ENCODE measurements at places on chromosomes 12 and 14. TPM values are rescaled to one million over a fixed set of nuclear protein-coding genes. Genes with fewer than 3 reads are reported as not detected.

The PLEK2 gene
- total RNA-seq: not detected

DNA sequence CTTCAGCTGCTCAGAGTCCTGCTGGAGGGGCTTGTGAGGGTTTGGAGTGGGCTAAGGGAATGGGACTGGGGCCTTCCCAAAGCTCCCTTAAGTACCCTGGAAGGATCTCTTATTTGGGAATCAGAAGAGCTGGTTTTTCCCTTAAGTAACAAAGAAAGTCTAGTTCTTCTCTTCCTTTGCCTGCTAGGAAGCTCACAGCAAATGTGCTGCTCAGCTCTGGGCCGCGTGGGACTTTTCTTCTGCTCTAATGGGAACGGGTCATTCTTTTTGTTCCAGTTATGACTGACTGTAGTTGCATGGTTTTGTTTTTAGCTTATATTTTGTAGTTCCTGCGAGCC, 6.0 kb downstream of the KIF26A start:
- no peak overlapping the region for H3K27ac ChIP-seq
- H3K27me3 ChIP-seq: no peaks in the 10 kb centered on the region
- H3K36me3 ChIP-seq: no peaks in the 10 kb centered on the region
- peaks cover 41% of the 10 kb centered on the region for H3K4me1 ChIP-seq

DNA sequence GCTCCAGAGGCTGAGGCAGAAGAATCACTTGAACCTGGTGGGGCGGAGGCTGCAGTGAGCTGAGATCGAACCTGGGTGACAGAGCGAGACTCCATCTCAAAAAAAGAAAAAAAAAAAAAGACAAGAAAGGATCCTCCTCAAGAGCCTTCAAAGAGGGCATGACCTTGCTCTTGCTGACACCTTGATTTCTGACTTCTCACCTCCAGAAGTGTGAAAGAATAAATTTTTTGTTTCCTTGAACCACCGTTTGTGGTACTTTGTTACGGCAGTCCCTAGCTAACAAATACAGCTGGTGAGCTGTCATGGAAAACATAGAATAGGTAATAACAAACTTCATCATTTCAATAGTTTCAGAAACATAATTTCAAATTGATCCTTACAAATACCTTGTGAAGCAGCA, 1.9 kb upstream of the ACTR10 start:
- no peak overlapping the region for H3K4me3 ChIP-seq
- no peak overlapping the region for H3K27ac ChIP-seq
- no peak for DNase-seq
- no peaks in the 10 kb centered on the region for H3K27me3 ChIP-seq

GRCh38 chr12:41606468-41607445, 418.6 kb downstream of the PDZRN4 start:
- no peak for DNase-seq
- no peak overlapping the region for H3K4me3 ChIP-seq
- no peak overlapping the region for H3K27ac ChIP-seq
- H3K4me1 ChIP-seq: peaks cover 30% of the 10 kb centered on the region
- no peaks in the 10 kb centered on the region for H3K27me3 ChIP-seq
- H3K36me3 ChIP-seq: no peaks in the 10 kb centered on the region

GRCh38 chr12:10986812-10987211, at the start of gene TAS2R50:
Gene TAS2R50, minus strand, starts transcription at chr12:10986912. Its CDS starts 52 bp downstream, at chr12:10986860.
- no peak for DNase-seq
- no peaks in the 10 kb centered on the region for H3K27me3 ChIP-seq
- no peaks in the 10 kb centered on the region for H3K4me1 ChIP-seq
- no peak within 1 kb of the TSS for H3K4me3 ChIP-seq
- H3K36me3 ChIP-seq: peaks cover 5% of the 10 kb centered on the region

DNA sequence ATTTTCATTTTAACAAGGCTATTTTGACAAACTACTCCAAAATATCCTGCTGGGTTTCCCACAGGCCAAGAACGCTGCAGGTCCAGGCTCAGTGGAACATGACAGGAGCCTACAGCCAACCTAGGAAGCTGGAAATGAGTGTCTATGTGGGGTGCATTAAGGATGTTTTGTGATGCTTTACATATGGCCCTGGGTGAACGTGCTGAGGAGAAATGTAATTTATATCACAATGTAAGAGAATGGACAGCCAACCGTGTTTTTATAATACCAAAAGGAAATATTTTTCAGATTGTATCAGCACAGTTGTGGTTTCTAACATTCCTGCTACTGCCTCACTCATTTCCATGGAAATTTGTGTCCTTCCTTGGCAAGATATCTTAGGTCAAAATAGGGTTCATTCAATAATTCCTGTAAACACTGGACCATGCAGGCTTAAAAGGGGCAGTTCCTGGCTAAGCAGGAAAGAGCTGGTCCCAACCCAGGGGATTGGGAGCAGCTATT, 51.5 kb downstream of the ST8SIA1 start:
- no peak for DNase-seq
- H3K4me3 ChIP-seq: no peak overlapping the region
- H3K27me3 ChIP-seq: no peaks in the 10 kb centered on the region
- no peak overlapping the region for H3K27ac ChIP-seq
- H3K4me1 ChIP-seq: peaks cover 3% of the 10 kb centered on the region
- no peaks in the 10 kb centered on the region for H3K36me3 ChIP-seq

The PIK3C2G gene
- total RNA-seq: not detected

The CMA1 gene
- total RNA-seq: not detected

The LGR5 gene
- 0.71 TPM for total RNA-seq

The GPR84 gene
- total RNA-seq: not detected

The CSRP2 gene
- 405 TPM for total RNA-seq

GRCh38 chr12:97944576-97944975, 482.0 kb downstream of the RMST start:
- no peak for DNase-seq
- no peak overlapping the region for H3K4me3 ChIP-seq
- H3K36me3 ChIP-seq: no peaks in the 10 kb centered on the region

The PPP1R3E gene
- 6.3 TPM for total RNA-seq

GRCh38 chr12:95976416-95976832, 19.7 kb downstream of the HAL start:
- H3K27ac ChIP-seq: no peak overlapping the region
- no peak overlapping the region for H3K4me3 ChIP-seq
- no peaks in the 10 kb centered on the region for H3K36me3 ChIP-seq
- H3K4me1 ChIP-seq: no peaks in the 10 kb centered on the region

The VSIG10 gene
- total RNA-seq: 22.6 TPM

The PRKD1 gene
- 8.1 TPM for total RNA-seq

GRCh38 chr14:106455026-106455425, 928.6 kb downstream of the TMEM121 start:
- H3K27me3 ChIP-seq: no peaks in the 10 kb centered on the region
- H3K36me3 ChIP-seq: no peaks in the 10 kb centered on the region
- H3K4me3 ChIP-seq: no peak overlapping the region

DNA sequence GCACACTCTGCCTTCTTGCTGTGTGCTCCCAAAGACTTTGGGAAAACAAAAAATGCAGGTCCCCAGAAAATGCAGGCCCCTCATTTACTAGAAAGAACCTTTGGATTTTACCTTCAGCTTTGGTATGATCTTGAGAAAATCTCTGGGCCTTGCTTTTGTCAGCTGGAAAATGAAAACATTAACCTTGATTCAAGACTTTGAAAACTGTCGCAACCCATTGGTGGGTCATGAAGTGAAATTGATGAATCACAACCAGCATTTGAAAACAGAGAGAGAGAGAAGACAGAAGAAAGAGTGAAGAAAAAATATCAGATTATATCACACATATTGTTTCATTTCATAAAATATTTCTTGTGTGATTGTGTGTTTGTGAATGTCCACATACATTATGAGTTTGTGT, 322.5 kb downstream of the ZFP36L1 start:
- no peaks in the 10 kb centered on the region for H3K36me3 ChIP-seq
- peaks cover 64% of the 10 kb centered on the region for H3K4me1 ChIP-seq
- no peak overlapping the region for H3K4me3 ChIP-seq
- peak overlapping the region; percentile 97 for H3K27ac ChIP-seq
- H3K27me3 ChIP-seq: no peaks in the 10 kb centered on the region

The SLC38A4 gene
- total RNA-seq: 2.5 TPM

DNA sequence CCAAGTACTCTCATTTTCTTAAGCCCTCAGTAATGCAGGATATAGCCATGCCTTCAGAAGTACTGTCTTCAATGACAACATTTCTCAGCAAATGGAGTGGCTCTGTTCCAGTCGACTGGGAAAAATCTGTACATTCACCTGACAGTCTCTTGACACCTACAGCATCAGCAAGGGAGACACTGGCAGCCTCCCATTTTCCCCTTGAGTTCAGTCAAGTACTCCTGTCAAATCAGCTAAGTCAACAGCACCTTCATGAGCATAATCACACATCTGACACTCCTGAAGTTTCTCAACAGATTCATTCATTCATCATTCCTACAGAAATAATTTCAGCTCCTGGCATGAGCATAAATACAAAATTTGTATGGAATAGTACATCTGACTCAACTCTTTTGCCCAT, 46.1 kb downstream of the INTS13 start:
- H3K4me3 ChIP-seq: no peak overlapping the region
- DNase-seq: no peak
- H3K27ac ChIP-seq: no peak overlapping the region
- H3K4me1 ChIP-seq: no peaks in the 10 kb centered on the region
- no peaks in the 10 kb centered on the region for H3K27me3 ChIP-seq

The HIP1R gene
- 25.6 TPM for total RNA-seq

DNA sequence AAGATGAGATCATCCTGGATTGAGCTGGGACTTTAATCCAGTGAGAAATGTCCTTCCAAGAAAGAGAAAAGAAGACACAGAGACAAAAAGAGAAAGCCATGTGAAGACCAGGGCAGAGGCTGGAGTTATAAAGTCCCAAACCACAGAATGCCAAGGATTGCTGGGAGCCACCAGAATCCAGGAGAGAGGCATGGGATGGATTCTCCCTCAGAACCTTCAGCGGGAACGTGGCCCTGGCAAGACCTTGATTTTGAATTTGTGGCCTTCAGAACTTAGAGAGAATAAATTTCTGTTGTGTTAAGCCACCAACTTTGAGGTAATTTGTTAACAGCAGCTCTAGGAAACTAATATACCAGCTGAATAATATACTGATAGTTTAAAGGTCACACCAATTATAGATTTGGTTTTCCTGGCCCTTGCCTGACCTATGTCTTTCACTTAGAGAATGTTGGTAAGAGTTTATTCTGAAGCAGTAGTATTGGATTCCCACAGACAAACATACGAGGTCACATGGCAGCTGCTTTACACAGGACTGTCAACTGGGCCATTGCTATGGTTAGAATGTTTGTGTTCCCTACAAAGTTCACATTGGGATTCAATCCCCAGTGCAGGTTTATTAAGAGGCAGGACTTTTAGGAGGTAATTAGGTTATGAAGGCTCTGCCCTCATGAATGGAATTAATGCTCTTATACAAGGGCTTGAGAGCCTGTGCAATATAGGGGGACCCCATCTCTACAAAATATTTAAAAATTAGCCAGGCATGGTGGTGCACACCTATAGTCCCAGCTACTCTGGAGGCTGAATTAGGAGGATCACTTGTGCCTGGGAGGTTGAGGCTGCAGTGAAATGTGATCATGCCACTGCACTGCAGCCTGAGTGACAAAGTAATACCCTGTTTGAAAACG, 156.5 kb upstream of the EEA1 start:
- no peaks in the 10 kb centered on the region for H3K27me3 ChIP-seq
- no peaks in the 10 kb centered on the region for H3K36me3 ChIP-seq
- H3K4me1 ChIP-seq: peaks cover 9% of the 10 kb centered on the region
- H3K27ac ChIP-seq: no peak overlapping the region
- no peak overlapping the region for H3K4me3 ChIP-seq
- no peak for DNase-seq

- no peaks in the 10 kb centered on the region for H3K4me1 ChIP-seq
- no peak overlapping the region for H3K4me3 ChIP-seq
- H3K27me3 ChIP-seq: no peaks in the 10 kb centered on the region
- no peak for DNase-seq
- no peaks in the 10 kb centered on the region for H3K36me3 ChIP-seq
Measured at GRCh38 chr14:101289911-101290310, 271.4 kb upstream of the DIO3 start.

DNA sequence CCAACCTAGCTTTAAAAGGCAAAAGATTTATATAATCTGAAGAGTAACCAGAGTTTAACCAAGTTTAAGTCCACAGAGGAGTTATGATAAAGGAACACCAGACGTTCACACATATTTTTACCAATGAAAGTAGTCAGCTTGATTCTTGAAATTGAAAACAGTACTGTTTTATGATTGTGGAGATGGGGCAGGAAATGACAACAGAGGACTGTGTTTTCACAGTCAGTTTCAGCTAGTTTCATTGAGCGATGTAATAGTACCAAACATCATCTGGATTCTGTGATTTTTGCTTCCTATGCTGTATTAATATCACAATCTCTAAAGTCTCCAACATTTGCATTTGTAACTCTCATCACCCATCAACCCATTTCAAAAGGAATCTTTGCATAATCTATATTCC, 34.2 kb upstream of the SLC6A15 start:
- H3K27me3 ChIP-seq: no peaks in the 10 kb centered on the region
- DNase-seq: no peak
- no peaks in the 10 kb centered on the region for H3K4me1 ChIP-seq
- H3K36me3 ChIP-seq: no peaks in the 10 kb centered on the region
- no peak overlapping the region for H3K27ac ChIP-seq

The CEBPE gene
- total RNA-seq: not detected

DNA sequence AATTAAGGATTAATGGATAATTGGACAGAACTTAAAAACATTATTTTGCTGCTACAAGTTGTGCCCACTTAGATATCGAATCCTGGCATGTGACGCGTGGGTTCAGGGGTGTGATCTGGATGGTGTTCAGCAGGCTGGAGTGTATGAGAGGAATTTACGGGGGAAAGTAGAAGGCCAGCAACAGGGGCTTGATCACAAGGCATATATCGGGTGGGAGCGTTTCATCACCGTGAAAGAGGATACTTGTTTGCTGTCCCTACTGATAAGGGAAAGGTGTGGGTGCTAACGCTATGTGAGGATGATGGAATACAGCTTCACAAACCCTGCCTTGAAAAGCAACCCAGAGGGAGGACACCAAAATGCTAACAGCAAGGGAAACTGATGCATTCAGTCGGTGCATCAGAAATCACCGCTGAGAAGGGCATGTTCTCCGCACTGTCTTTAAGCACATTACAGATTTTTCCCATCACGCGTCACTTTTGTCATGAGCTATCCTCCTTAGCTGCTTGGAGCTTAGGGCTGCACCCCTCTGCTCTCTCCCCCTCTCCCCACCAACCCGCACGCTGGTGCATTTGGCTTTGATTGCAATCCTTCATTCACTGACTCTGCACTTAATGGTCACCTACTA, 13.4 kb downstream of the HHIPL1 start:
- no peak overlapping the region for H3K4me3 ChIP-seq
- H3K4me1 ChIP-seq: peaks cover 20% of the 10 kb centered on the region
- H3K36me3 ChIP-seq: no peaks in the 10 kb centered on the region
- no peak for DNase-seq

GRCh38 chr12:121465921-121466793, 66.2 kb downstream of the RNF34 start:
- H3K27me3 ChIP-seq: peaks cover 17% of the 10 kb centered on the region
- H3K4me3 ChIP-seq: peak overlapping the region; percentile 62
- peaks cover 13% of the 10 kb centered on the region for H3K4me1 ChIP-seq

The CPM gene
- total RNA-seq: 0.28 TPM

The ALKBH1 gene
- 19.2 TPM for total RNA-seq

The WNK1 gene
- total RNA-seq: 73.1 TPM

- H3K36me3 ChIP-seq: no peaks in the 10 kb centered on the region
- H3K4me3 ChIP-seq: no peak overlapping the region
- peaks cover 36% of the 10 kb centered on the region for H3K4me1 ChIP-seq
- DNase-seq: no peak
Measured at GRCh38 chr12:52198454-52199215, 6.8 kb upstream of the KRT80 start.
